ENCODE measurements at places on chromosomes 13 and 19.

- no peak for DNase-seq
Observed at GRCh38 chr19:8340341-8341096, 2.5 kb downstream of the KANK3 start.

GRCh38 chr19:23762548-23762883 lies 3.8 kb upstream of the ZNF681 start:
- no peak for DNase-seq

- no peak for DNase-seq
Observed at GRCh38 chr19:17370026-17370587, 7.0 kb downstream of the PLVAP start.

GRCh38 chr19:2561895-2562294 lies 86.0 kb downstream of the GADD45B start:
- DNase-seq = peak; percentile 60

GRCh38 chr13:51998723-51999509 lies 12.3 kb downstream of the ATP7B start:
- DNase-seq = no peak

GRCh38 chr13:29594303-29594709 lies 1.2 kb downstream of the SLC7A1 start:
- DNase-seq = no peak

- DNase-seq = no peak
Observed at GRCh38 chr19:28509079-28509895, 703.7 kb downstream of the UQCRFS1 start.

GRCh38 chr13:41463838-41464602 lies 6.7 kb downstream of the RGCC start:
- DNase-seq = no peak
